ENCODE measurements at places on chromosomes 2 and 18.

- DNase-seq: peak; percentile 7
Observed at GRCh38 chr18:1438458-1438910, 533.8 kb downstream of the ADCYAP1 start.

DNA sequence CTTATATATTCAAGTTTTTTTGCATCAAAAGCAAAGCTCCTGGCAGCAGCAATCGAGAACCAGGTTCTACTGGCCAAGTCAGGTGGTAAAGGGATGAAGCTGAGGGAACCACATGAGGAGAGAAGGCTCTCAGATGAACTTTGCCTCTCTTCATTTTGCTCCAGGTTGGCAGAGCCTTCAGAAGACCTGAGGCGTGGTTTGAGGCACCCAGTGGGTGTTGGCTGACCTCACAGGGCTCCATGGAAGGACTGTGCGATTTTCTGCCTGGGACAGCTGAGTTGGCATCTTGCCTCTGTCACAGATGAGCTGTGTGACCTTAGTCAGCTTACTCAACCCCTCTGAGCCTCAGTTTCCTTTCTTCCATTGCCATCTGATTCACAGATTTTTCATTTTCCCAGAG is 89.0 kb downstream of the INSIG2 start:
- DNase-seq: no peak

DNA sequence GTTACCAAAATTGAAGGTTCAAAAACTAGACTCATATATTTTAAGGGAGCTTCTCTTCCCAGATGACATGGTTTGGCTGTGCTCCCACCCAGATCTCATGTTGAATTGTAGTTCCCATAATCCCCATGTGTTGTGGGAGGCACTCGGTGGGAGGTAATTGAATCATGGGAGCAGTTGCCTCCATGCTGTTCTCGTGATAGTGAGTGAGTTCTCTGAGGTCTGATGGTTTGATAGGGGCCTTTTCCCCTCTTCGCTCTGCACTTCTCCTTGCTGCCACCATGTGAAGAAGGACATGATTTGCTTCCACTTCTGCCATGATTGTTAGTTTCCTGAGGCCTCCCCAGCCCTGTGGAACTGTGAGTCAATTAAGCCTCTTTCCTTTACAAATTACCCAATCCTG is 140.1 kb downstream of the MAIP1 start:
- DNase-seq: no peak

DNA sequence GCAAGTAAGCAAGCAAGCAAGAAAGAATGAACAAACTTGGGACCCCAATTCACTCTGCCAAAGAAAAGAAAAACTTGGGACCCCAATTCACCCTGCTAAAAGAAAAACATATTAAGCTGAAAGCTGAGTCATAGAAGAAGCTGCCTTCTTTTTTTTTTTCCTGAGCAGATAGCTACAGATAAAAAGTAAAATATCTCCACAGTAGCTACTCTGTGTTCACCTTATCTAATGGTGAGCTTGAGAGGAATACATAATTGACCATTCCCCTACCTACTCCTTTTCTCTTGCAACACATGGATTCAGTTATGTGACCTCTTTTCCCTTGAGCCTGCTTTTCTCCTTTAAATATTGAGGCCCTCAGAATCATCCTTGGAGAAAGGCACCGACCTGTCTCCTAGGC is 63.0 kb downstream of the MCFD2 start:
- no peak for DNase-seq
